ENCODE measurements at places on chromosomes 7 and 10.

- no peak overlapping the region for H3K4me3 ChIP-seq
- no peak overlapping the region for H3K27ac ChIP-seq
- DNase-seq, result no peak
- peaks cover 54% of the 10 kb centered on the region for H3K27me3 ChIP-seq
Observed at GRCh38 chr7:128353189-128353588, 8.3 kb downstream of the PRRT4 start.

DNA sequence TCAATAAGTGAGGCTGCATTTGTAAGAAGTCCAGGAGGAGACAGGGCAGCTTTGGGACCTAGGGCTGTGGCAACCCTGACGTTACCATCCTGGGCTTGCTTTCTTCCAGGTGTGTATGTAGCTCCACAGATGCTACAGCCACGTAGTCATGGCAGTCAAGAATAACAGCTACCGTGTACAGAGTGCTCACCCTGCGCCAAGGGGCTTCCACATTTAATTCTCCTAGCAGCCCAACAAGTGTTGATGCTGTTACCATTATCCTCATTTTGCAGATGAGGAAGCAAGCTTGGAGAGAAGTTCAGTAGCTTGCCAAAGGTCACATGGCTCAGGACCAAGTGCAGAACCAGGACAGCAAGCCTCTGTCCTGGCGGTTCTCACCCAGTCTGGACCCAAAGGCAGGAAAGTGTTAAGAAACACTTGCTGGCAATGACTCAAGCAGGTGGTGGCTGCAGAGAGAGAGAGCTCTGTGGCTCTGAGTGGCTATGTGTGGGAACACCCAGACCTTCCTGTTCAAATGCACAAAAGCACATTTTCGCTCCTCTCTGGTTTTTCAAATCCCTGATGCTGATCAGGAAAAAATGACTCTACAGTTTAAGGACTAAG lies 89.8 kb downstream of the CREM start:
- H3K27ac ChIP-seq, result no peak overlapping the region
- H3K27me3 ChIP-seq, result no peaks in the 10 kb centered on the region
- no peaks in the 10 kb centered on the region for H3K36me3 ChIP-seq
- no peaks in the 10 kb centered on the region for H3K4me1 ChIP-seq

DNA sequence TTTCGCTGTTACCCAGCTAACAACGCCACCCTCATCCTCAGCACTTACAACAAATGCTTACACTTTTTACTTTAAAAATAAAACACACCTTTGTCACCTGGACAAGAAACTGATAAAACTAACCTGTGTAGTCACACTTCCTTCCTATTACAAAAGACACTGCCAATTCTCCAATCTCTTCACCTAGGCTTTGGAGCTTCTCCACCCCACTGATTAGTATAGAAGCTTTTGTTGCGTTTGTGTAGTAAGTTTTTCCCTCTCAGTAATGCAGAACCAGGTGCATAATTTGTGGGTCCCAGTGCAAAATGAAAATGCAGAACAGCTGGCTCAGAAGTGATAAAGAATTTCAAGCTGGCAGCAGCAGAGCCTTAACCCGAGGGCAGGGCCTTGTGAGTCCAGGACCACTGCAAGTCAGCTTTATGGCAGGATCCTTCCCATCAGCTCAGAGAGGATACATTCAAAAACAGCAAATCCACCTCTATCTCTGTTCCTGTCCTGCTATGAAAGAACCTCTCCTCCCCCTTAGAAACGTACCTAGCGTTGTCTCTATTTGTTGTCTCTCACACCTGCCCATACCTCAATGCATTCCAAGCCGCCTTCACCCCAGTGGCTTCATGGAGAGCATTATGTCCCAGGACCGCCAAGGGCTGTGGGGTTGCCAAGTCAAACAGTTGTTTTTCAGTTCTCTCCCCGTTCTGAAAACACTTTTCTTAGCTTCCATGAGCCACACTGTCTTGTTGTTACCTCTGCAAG lies 40.3 kb upstream of the EGFR start:
- no peaks in the 10 kb centered on the region for H3K36me3 ChIP-seq
- no peaks in the 10 kb centered on the region for H3K4me1 ChIP-seq
- H3K27me3 ChIP-seq, result no peaks in the 10 kb centered on the region

GRCh38 chr7:88635149-88635548 lies 124.4 kb upstream of the ZNF804B start:
- no peaks in the 10 kb centered on the region for H3K36me3 ChIP-seq
- DNase-seq, result no peak
- no peak overlapping the region for H3K4me3 ChIP-seq

DNA sequence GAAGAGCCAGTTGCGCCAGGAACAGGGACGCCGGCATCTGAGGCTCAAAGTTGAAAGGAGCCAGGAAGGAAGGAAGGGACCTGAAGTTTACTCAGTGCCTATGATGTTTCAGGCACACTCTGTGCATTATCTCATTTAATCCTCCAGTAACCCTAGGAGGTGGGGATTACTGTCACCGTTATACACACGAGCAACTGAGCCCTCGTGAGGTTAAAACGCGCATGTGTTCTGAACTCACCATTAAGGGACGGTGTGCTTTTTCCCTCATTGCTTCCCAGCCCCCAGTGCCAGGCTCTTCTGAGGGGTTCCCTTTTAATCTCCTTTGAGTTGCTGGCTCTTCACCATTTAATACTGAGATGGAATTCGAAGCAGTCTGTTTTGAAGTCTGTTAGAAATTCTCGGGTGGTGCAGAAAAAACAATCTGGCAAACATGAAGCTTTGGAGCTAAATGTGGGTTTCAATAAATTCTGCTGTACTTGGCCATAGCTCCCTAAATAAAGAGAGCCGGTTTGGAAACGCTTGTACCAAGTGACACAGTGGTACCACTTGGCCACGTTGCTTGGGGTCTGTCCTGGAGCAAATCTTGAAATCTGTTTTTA lies 102.2 kb downstream of the TAX1BP1 start:
- H3K4me1 ChIP-seq, result no peaks in the 10 kb centered on the region
- no peak overlapping the region for H3K4me3 ChIP-seq

GRCh38 chr10:67259319-67259929 lies 333.6 kb downstream of the LRRTM3 start:
- DNase-seq, result no peak
- no peak overlapping the region for H3K4me3 ChIP-seq
- H3K27ac ChIP-seq, result no peak overlapping the region
- no peaks in the 10 kb centered on the region for H3K36me3 ChIP-seq
- H3K27me3 ChIP-seq, result no peaks in the 10 kb centered on the region

DNA sequence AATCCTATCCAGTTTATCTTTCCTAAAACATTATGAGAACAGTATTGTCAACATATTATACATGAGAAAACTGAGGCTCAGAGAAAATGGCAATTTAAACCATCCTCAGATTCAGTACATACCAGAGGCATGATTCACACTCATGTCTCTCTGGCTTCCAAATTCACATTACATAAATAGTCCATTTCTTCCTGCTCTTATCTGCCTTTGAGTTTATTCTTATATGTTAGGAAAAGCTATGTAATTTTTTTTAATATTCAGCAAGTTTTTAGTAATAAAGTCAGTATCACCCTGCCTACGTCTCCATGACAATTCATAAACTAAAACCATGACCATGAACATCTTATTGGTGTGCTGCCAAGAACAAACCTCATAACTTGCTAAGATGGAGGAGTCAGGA lies 1260.2 kb upstream of the SORCS1 start:
- no peaks in the 10 kb centered on the region for H3K4me1 ChIP-seq
- H3K4me3 ChIP-seq, result no peak overlapping the region
- no peaks in the 10 kb centered on the region for H3K27me3 ChIP-seq
- H3K27ac ChIP-seq, result no peak overlapping the region

DNA sequence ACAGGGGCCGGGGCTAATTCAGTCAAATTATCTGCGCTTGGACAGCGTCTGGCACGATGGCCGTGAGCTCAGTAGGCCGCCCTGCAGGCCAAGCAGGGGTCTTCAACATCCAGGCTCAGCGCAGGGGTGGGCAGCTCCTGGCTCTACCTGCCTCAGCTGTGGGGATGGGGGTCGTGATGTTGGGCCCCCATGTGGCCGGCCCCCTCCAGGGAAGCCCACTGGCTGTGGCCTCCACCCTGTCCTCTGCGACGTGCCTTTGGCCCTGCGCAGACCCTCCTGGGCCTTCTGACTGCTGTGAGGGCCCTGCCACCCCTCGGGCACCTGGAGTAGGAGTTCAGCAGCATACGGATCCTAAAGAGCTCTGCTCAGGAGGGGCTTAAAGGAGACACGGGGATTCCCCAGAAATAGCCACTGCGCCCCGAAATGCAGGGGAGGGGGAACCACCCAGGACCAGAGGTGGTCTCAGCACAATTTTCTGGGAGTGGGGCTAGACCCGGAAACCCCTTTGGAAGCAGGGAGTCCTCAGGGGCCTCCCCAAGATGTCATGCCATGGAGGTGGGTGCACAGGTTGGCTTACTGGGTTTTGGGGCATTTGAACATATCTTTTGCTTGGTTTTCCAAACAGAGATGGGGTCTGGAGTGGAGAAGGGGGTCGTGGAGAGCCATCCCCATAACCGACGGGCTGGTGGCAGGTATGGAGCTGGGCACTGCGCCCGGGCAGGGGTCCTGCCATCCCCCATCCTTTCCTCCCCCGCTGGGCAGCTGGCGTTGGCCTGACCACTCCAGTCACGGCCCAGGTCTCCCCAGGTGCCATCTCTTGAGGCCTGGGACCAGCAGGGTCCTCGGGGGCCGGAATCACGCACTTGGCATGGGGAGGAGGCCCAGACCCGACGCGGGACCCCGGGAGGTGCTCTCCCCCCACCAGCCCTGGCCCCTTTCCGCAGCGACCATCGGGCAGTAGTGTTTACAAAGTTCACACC lies 4.0 kb upstream of the ADAP1 start:
- no peak overlapping the region for H3K4me3 ChIP-seq
- no peaks in the 10 kb centered on the region for H3K27me3 ChIP-seq
- no peak overlapping the region for H3K27ac ChIP-seq
- DNase-seq, result no peak
- no peaks in the 10 kb centered on the region for H3K36me3 ChIP-seq

DNA sequence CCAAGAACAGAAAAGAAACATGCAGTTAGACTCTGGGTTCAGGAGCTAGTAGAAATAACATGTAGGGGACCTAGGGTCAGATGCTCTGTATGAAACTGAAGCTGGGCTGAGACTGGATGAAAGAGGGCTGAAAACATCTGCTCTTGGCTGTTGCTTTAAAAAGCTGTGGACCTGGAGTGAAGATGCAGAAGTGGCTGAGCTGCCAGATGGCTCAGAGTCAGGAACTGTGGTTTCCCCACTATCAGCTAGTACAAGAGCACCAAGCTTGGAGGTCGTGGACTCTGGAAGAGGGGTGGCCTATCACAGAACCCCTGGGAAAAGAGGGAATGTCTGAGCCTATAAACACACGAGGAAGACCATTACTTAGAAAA lies 5.9 kb downstream of the ADK start:
- H3K27me3 ChIP-seq, result no peaks in the 10 kb centered on the region
- no peak for DNase-seq
- peaks cover 13% of the 10 kb centered on the region for H3K4me1 ChIP-seq
- no peak overlapping the region for H3K4me3 ChIP-seq
- no peak overlapping the region for H3K27ac ChIP-seq

GRCh38 chr7:988963-989529 lies 6.1 kb downstream of the CYP2W1 start:
- peaks cover 43% of the 10 kb centered on the region for H3K4me1 ChIP-seq
- H3K27me3 ChIP-seq, result no peaks in the 10 kb centered on the region
- H3K4me3 ChIP-seq, result no peak overlapping the region
- DNase-seq, result no peak
- H3K36me3 ChIP-seq, result no peaks in the 10 kb centered on the region
- H3K27ac ChIP-seq, result no peak overlapping the region

- H3K4me1 ChIP-seq, result no peaks in the 10 kb centered on the region
- no peak for DNase-seq
- H3K27ac ChIP-seq, result peak overlapping the region; percentile 33
- no peaks in the 10 kb centered on the region for H3K36me3 ChIP-seq
Observed at GRCh38 chr7:38169847-38170246, 8.2 kb upstream of the STARD3NL start.

GRCh38 chr7:107147464-107148393 lies 21.1 kb upstream of the HBP1 start:
- H3K4me1 ChIP-seq, result peaks cover 12% of the 10 kb centered on the region
- H3K27ac ChIP-seq, result no peak overlapping the region
- no peak overlapping the region for H3K4me3 ChIP-seq
- no peaks in the 10 kb centered on the region for H3K36me3 ChIP-seq
- no peak for DNase-seq

- no peaks in the 10 kb centered on the region for H3K4me1 ChIP-seq
- H3K36me3 ChIP-seq, result no peaks in the 10 kb centered on the region
- DNase-seq, result no peak
- H3K4me3 ChIP-seq, result no peak overlapping the region
- no peaks in the 10 kb centered on the region for H3K27me3 ChIP-seq
Observed at GRCh38 chr7:94123136-94123535, 119.0 kb upstream of the BET1 start.

GRCh38 chr7:17371671-17372524 lies 73.4 kb downstream of the AHR start:
- no peak overlapping the region for H3K4me3 ChIP-seq
- H3K36me3 ChIP-seq, result no peaks in the 10 kb centered on the region
- H3K27me3 ChIP-seq, result no peaks in the 10 kb centered on the region
- peak overlapping the region; percentile 71 for H3K27ac ChIP-seq
- no peak for DNase-seq

DNA sequence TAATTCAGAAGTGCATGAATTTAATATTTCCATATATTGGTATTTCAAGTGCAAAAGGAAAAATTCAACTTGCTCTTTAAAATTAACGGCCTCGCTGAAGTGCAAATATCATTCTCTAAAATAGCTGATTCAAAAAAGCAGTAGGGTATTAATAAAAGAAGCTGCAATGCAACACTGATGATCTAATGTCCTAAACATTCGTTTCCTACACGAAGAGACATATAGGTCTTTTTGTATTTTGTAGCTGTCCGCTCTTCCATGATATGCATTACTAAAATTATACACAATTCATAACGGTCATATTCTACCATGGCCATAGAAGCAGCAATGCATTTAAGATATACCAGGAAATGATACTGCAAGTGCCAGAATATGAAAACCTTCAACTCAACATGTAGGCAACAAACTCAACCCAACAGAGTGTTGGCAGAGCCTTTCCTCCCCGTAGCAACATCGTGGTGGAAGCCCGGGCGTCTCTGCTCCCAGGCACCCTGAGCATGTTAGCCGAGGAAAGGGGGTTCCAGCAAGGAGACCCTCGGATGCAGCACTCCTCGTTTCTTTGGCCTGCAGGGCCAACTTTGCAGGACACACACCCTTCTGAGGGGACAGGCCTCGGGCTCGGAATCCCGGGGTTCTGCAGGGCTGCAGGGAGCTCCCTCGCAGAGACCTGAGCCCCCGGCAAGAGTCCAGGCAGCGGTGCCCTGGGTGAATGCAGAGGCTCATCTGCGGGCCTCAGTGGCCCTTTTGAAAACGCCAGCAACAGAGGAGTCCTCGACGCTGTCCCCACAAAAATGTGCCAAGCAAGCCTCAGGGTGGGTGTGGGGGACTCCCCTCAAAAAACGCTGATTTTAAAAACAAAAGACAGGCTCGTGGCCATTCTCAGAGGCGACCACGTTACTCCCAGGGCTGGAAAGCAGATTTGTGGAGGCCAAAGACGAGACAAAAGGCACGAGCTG lies 1.6 kb downstream of the FAM171A1 start:
- peaks cover 12% of the 10 kb centered on the region for H3K27me3 ChIP-seq
- DNase-seq, result no peak
- H3K4me1 ChIP-seq, result peaks cover 31% of the 10 kb centered on the region
- no peaks in the 10 kb centered on the region for H3K36me3 ChIP-seq

GRCh38 chr10:119252051-119252465 lies 44.7 kb downstream of the GRK5 start:
- H3K4me1 ChIP-seq, result no peaks in the 10 kb centered on the region
- H3K27me3 ChIP-seq, result no peaks in the 10 kb centered on the region
- DNase-seq, result no peak
- H3K4me3 ChIP-seq, result no peak overlapping the region
- H3K36me3 ChIP-seq, result no peaks in the 10 kb centered on the region

- DNase-seq, result no peak
- no peak overlapping the region for H3K4me3 ChIP-seq
- no peaks in the 10 kb centered on the region for H3K36me3 ChIP-seq
- H3K27ac ChIP-seq, result no peak overlapping the region
- no peaks in the 10 kb centered on the region for H3K27me3 ChIP-seq
Observed at GRCh38 chr7:104371216-104371979, 43.0 kb downstream of the LHFPL3 start.

Measured in esophagus squamous epithelium (tissue), 5 donors.